ENCODE measurements at places on chromosomes 3 and 15. TPM values are rescaled to one million over a fixed set of nuclear protein-coding genes. Genes with fewer than 3 reads are reported as not detected.

Gene COL6A5
- 0.06 TPM for total RNA-seq

Gene ZNF385D
- 11.0 TPM for total RNA-seq

Gene BSN
- 1.5 TPM for total RNA-seq

Gene GLDN
- total RNA-seq = 0.99 TPM

All from metanephros (tissue), 2 donors.